GM13977 (cell line): ENCODE measurements at places on chromosomes 6 and 20.

- DNase-seq: no peak
Measured at GRCh38 chr6:118740372-118740771, 89.0 kb upstream of the CEP85L start.

DNA sequence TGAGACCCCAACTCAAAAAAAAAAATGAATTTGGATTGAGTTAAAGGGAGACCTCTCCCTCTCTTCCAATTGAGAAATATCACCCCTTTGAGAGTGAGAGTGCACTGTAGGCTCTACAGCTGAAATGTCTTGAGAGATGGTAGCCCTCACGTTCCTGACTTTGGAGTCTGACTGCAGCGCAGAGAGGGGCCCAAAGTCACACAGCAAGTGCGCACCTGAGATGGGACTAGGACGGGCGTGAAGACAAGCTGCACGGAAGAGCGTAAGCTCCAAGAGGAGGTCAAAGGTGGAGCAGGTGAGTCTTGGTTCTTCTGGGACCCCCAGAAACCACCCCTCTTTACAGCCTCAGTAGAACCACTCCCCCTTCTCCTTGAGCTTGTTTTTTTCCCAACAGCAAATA is 643 bp downstream of the SLA2 start:
- no peak for DNase-seq

GRCh38 chr20:7742479-7742878 is 197.8 kb downstream of the HAO1 start:
- DNase-seq: no peak

- DNase-seq: no peak
Measured at GRCh38 chr6:169494038-169494437, 207.8 kb downstream of the WDR27 start.

GRCh38 chr20:54172856-54173652 is 732 bp downstream of the CYP24A1 start:
- DNase-seq: no peak

- no peak for DNase-seq
Measured at GRCh38 chr20:23167431-23167830, 81.3 kb upstream of the CD93 start.

DNA sequence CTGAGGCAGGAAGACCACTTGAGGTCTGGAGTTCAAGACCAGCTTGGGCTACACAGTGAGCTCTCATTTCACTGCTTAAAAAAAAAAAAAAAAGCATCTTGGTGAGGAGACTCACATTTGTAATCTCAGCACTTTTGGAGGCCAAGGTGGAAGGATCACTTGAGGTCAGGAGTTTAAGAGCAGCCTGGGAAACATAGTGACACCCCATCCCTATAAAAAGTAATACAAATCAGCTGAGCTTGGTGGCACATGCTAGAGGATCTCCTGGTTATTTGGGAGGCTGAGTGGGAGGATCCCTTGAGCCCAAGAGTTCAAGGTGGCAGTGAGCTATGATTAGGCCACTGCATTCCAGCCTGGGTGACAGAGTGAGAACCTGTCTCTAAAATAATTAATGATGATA is 29.4 kb upstream of the SYNCRIP start:
- no peak for DNase-seq

DNA sequence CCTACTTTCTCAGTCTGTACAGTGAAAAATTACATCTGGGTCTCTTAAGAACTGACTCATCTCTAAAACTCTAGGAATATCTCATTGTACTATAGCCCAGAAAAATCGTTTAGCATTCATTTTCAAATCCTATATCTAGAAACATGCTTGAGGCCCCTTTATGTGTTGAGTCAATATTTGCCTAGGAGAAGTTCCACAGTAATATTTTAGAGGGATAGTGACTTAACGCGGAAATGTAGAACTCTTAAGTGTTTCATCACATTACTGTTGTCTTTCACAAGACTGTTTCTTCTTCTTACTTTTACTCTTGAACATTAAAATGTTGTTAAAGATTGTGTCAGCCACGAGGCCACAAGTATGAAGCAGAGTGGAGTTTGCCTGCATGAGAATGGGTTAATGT is 23.0 kb upstream of the MYLIP start:
- DNase-seq: no peak

DNA sequence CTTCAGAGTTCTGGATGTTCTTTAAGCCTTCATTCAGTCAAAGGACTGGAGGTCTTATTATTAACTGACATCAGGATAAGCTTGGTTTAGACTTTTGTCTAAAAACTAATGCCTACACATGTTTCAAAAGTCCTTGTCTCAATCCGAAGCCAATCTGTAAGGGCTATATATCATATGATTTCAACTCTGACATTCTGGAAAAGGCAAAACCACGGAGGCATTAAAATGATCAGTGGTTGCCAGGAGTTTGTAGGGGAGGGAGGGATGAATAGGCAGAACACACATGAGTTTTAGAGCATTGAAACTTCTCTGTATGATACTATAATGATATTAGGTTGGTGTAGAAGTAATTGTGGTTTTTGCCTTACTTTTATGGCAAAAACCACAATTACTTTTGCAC is 1285.8 kb upstream of the CITED2 start:
- no peak for DNase-seq

- no peak for DNase-seq
Measured at GRCh38 chr6:133749427-133749826, 139.5 kb upstream of the TCF21 start.

DNA sequence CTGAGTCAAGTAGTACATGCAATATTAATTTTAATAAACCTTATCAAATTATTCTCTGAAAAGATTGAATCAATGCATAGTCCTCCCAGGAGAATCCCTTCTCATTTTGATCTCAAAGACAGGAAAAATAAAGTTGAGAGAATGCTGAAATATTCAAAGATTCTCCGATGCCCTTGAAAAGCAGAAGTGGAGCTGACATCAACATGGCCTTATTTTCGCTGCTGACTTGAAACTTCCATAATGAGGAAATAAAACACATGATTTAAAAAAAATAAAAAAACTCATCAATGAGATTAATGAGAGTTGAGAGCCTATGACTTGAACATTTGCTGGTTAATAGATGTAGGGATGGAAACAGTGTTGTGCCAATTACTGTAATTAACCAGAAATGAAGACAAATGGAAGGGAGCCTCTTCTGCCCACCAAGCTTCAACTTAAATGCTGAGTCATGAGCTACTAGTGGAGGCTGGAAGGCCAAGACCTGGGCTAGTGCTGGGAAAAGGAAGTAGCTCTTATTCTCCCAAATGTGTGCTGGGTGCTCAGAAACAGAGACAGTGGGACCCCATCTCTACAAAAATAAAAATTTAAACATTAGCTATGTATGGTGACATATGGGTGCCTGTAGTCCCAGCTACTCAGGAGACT is 139.9 kb downstream of the BFSP1 start:
- no peak for DNase-seq

GRCh38 chr6:684831-685636 is 7.9 kb downstream of the EXOC2 start:
- peak; percentile 75 for DNase-seq

GRCh38 chr6:160996131-160996601 is 4.6 kb downstream of the MAP3K4 start:
- no peak for DNase-seq

DNA sequence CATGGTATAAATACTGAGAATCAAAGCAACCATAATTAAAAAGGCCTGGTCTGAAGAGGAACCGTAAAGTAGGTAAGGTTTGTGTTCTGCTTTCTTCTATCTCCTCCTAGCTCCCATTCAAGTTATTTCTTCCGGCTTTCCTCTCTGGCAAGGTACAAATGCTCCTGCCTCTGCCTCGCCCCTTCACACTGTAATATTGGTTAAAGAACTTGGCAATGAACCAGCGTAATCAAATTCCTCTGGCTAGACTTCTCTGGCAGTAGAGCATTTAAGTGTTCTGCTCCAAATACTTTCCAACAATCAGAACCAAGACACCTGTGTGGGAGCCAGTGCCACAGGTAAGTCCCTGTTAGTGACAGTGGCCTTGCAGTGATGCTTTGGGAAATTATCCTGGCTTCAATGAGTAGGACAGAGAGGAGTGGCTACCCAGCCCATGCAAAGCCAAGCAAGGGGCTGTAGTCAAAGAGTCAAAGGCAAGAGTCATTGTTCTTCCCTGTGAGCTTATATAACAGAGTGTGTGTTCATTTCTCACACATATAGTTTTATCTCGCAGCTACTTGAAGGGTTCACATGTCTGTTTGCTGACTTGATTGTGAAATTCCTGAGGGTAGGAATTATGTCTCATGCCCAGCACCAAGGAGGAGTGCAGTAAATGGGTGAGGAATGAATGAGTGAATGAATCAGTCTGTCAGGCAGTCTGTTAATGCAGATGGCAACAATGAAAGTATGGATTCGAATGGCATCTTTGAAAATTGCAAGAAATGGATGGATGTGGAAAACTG is 329.3 kb downstream of the NRN1 start:
- DNase-seq: no peak

- no peak for DNase-seq
Measured at GRCh38 chr6:167129159-167129558, 6.3 kb downstream of the CCR6 start.

GRCh38 chr6:45507186-45507585 is 129.5 kb upstream of the SUPT3H start:
- DNase-seq: no peak

GRCh38 chr20:61359254-61359653 is 107.2 kb downstream of the CDH4 start:
- DNase-seq: no peak

DNA sequence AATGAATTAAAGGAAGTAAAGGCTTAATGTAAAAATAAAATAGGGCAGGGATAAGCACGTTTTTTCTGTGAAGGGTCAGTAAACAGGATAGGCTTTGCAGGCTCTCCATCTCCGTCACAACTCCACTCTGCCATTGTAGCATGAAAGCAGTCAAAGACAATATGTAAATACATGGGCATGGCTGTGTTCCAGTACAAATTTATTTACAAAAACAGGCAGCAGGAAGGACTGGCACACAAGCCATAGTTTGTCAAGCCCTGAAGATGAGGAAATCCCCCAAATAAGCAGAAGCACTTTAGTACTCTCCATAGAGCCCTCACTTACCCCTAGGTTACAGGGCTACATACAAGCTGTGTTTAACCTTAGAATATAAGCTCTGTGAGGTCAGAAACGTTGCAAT is 8.9 kb upstream of the FBXO9 start:
- no peak for DNase-seq

DNA sequence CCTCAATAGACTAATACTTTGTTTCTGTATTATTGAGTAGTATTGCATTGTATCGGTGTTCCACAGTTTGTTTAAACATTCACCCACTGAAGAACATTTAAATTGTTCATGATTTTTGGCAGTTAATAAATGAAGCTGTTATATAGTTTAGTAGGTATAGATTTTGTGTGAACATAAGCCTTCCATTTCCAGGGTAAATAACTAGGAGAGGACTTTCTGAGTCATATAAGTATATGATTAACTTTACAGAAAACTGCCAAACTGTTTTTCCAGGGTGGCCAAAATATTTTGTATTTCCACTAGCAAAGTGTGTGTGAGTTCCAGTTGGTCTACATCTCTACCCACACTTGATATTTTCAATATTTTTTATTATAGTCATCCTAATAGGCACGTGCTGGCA is 70.0 kb upstream of the MLIP start:
- DNase-seq: no peak

DNA sequence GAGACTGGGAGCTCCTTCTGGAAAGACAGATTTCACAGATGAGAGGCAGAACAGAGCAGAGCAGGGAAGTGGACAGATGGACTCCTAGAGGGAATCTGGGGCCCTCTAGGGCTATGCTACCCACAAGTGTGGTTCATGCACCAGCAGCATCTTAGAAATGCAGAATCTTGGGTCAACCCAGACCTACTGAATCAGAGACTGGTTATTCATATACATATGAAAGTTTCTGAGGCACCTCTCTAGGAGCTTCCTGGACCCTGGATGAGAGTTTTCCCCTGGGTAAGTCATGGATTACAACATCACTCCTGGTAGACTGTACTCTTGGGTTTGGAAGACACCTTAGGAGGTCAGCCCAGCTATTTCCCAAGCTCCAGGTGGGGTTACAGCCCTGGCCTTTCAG is 55.4 kb upstream of the SAYSD1 start:
- DNase-seq: no peak

DNA sequence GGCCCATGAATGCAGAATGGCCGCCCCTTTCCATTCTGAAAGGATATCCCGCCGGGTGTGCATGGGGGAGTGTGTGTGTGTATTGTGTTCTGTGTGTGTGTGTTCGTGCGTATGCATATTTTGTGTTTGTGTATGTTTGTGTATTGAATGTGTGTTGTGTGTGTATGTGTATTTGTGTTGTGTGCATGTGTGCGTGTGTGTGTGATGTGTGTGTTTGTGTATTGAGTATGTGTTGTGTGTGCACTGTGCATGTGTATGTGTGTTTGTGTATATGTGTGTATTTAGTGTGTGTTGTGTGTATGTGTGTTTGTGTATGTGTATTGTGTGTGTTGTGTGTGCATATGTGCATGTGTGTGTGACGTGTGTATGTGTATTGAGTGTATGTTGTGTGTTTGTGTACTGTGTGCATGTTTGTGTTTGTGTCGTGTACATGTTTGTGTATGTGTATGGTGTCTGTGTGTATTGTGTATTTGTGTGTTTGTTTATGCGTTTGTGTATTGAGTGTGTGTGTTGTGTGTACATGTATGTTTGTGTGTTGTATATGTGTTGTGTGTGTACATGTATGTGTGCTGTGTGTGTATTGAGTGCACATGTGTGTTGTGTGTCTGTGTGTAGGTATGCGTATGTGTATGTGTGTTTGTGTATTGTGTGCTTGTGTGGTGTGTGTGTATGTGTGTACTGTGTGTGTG is 226.3 kb downstream of the TAF4 start:
- no peak for DNase-seq

DNA sequence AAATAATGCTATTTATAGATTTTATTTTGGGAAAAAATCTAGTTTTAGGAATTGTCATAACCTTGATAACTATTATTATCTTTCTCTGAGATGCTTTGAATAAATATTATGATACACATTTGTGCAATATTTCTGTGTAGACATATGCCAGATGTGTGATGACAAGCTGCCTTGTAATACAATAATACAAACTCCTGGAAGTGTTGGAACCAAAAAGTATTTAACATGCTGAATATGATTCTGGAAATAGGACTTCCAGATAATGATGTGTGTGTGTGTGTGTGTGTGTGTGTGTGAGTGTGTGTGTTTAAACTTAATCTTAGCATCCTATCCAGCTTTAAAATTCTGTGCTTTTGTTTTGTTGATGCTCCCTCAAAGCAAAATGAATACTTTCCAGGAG is 233.6 kb downstream of the ADGRB3 start:
- DNase-seq: no peak

DNA sequence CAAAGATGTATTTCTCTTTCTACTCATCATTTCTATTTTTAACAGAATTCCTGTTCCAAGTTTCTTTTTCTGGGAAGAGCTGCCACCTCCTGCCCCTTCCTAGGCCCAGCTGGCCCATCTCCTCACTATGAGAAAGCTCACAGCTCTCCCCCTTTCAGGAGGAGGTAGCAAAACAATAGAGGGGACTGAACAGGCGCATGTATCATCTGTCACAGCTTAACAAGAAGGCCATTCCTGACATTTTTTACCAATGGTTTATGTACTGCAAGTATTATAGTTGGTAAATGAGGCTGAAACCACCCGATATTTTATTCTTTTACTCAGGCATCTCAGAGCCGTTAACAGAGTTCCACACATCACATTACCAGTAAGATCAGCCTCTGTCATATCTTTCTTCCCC is 103.7 kb upstream of the MTHFD1L start:
- DNase-seq: no peak
